SJSA1 (cell line): ENCODE measurements at places on chromosomes 4 and X.

DNA sequence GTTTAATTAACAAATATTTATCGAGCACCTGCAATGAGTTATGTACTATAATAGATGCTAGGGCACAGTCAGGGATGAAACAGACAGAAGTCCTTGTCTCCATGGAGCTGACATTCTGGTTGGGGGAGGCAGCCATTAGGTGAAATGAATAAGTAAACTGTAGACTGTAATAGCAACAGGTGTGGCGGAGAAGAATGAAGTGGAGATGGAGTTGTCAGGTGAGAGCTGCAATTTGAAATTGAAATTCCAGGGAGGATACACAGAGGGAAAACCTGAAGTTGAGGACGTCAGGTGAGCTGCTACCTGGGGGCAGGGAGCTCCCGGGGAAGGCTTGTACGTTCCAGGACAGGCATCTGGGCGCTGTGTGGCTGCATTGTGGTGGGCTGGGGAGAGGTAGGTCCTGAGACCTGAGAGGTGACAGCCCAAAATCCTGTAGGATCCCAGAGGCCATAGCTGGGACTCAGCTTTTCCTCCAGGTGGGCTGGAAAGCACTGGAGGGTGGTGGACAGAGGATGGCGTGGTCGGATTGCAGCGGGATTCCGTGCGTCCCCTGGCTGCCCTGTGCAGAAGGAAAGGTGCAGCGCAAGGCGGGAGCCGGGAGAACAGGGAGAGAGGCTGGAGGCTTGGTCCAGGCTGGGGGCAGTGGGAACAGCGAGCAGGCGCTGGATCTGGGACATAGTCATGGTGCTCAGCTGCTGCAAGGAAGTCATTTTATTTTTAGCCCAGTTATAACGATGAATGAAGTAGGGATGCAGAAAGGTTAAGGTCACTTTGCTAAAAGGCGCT is 24.8 kb downstream of the CYTL1 start:
- H3K36me3 ChIP-seq = no peaks in the 10 kb centered on the region
- no peaks in the 10 kb centered on the region for H3K4me1 ChIP-seq
- no peaks in the 10 kb centered on the region for H3K27me3 ChIP-seq
- H3K27ac ChIP-seq = no peak overlapping the region

- H3K27me3 ChIP-seq = peaks cover 20% of the 10 kb centered on the region
- no peaks in the 10 kb centered on the region for H3K4me1 ChIP-seq
- no peaks in the 10 kb centered on the region for H3K36me3 ChIP-seq
- no peak for DNase-seq
- no peak overlapping the region for H3K27ac ChIP-seq
- H3K4me3 ChIP-seq = no peak overlapping the region
Observed at GRCh38 chr4:4871573-4872313, 12.3 kb downstream of the MSX1 start.

- H3K4me1 ChIP-seq = no peaks in the 10 kb centered on the region
- H3K36me3 ChIP-seq = no peaks in the 10 kb centered on the region
- H3K4me3 ChIP-seq = no peak overlapping the region
- H3K27ac ChIP-seq = no peak overlapping the region
- H3K27me3 ChIP-seq = no peaks in the 10 kb centered on the region
Observed at GRCh38 chrX:110125446-110126162, 122.7 kb downstream of the TMEM164 start.

GRCh38 chr4:43757147-43757546 is 691.5 kb downstream of the KCTD8 start:
- no peaks in the 10 kb centered on the region for H3K4me1 ChIP-seq
- no peaks in the 10 kb centered on the region for H3K27me3 ChIP-seq
- no peak for DNase-seq
- no peaks in the 10 kb centered on the region for H3K36me3 ChIP-seq

- H3K4me3 ChIP-seq = no peak overlapping the region
- H3K36me3 ChIP-seq = no peaks in the 10 kb centered on the region
- H3K4me1 ChIP-seq = no peaks in the 10 kb centered on the region
- no peak for DNase-seq
- no peaks in the 10 kb centered on the region for H3K27me3 ChIP-seq
- no peak overlapping the region for H3K27ac ChIP-seq
Observed at GRCh38 chr4:106986486-106986885, 49.6 kb downstream of the DKK2 start.

GRCh38 chr4:184114431-184114830 is 103.2 kb downstream of the ENPP6 start:
- no peaks in the 10 kb centered on the region for H3K36me3 ChIP-seq
- no peaks in the 10 kb centered on the region for H3K27me3 ChIP-seq
- DNase-seq = no peak
- no peak overlapping the region for H3K4me3 ChIP-seq
